ENCODE measurements at places on chromosomes 1 and 21.

- no peak for DNase-seq
These were observed 39.4 kb downstream of the OR10Z1 start for GRCh38 chr1:158644449-158644848.

- no peak for DNase-seq
These were observed 3.6 kb downstream of the FAM20B start for GRCh38 chr1:179029321-179029759.

DNA sequence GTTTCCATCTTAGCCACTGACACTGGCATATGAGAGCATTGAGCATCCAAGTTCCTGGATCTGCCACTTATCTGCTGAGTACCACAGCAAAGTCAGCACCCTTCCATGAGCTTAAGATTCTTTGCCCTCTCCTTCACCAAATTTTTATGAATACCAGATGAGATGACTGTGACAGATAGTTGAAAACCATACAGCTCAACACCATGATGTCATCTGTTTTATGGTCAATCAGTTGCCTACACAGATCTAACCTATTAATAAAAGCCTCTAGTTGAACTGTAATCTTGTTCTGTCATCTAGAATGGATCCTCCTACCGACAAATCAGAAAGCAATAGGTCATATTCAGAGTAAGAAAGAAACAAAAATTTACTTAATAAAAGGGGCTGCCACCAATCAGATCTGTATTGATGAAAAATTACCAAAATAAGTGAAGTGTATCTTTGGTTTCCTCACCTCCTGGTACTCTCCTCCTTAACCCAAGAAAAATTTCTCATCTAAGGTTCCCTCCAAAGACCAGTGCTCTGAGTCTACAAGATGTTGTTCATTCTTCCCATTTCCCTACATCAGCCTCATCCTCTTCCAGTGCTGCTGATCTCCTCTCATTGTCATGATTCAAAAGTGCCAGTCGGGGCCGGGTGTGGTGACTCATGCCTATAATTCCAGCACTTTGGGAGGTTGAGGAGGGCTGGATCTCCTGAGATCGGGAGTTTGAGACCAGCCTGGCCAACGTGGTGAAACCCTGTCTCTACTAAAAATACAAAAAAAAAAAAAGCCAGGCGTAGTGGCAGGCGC, 138.8 kb upstream of the CTTNBP2NL start:
- no peak for DNase-seq

GRCh38 chr21:45155910-45156309, 81.5 kb downstream of the ADARB1 start:
- DNase-seq, result no peak

DNA sequence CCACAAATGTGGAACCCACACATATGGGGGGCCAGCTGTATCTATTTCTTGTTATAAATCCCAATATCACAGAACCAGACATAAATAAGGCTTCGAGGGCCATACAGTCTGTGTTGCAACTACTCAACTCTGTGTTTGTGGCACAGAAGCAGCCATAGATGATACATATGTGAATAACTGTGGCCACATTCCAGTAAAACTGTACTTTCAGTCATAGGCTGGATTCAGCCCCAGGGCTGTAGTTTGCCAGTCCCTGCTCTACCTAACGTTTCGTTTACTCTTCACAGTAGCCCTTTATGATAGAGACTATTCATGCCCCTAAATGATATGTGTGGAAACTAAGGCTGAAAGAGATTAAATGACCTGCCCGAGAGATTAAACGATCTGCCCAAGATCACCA, 48.7 kb downstream of the FHAD1 start:
- no peak for DNase-seq

Measured in CD4-positive, alpha-beta T cell treated with Interleukin-21 for 1 hour (primary cell).